ENCODE measurements at places on chromosomes 11 and 22. TPM values are rescaled to one million over a fixed set of nuclear protein-coding genes. Genes with fewer than 3 reads are reported as not detected.

ADAMTS15 gene
- total RNA-seq: 0.05 TPM

OR8D1 gene
- total RNA-seq: not detected

ASPHD2 gene
- total RNA-seq: 14.6 TPM

APOL3 gene
- 55.6 TPM for total RNA-seq

DNA sequence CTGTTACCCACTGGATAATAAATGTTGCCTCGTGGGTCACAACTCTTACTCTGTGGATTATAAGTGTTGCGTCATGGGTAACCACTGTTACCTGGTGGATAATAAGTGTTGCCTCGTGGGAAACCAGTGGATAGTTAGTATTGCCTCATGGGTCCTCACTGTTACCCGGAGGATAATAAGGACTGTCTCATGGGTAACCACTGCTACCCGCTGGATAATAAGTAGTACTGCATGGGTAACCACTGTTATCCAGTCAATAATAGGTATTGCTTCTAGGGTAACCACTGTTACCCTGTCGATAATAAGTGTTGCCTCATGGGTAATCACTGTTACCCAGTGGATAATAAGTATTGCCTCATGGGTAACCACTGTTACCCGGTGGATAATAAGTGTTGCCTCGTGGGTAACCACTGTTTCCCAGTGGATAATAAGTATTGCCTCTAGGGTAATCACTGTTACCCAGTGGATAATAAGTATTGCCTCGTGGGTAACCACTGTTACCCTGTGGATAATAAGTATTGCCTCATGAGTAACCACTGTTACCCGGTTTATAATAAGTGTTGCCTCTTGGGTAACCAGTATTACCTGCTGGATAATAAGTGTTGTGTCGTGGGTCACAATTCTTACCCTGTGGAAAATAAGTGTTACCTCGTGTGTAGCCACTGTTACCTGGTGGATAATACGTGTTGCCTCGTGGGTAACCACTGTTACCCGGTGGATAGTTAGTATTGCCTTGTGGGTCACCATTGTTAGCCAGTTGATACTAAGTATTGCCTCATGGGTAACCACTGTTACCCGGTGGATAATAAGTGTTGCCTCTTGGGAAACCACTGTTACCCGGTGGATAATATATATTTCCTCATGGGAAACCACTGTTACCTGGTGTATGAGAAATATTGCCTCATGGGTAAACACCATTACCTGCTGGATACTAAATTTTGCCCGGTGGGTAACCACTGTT lies 15.7 kb upstream of the NXPE4 start:
- no peak for DNase-seq
- H3K4me1 ChIP-seq: no peaks in the 10 kb centered on the region
- H3K4me3 ChIP-seq: no peak overlapping the region
- H3K27ac ChIP-seq: no peak overlapping the region
- H3K36me3 ChIP-seq: no peaks in the 10 kb centered on the region
- H3K27me3 ChIP-seq: no peaks in the 10 kb centered on the region

DNA sequence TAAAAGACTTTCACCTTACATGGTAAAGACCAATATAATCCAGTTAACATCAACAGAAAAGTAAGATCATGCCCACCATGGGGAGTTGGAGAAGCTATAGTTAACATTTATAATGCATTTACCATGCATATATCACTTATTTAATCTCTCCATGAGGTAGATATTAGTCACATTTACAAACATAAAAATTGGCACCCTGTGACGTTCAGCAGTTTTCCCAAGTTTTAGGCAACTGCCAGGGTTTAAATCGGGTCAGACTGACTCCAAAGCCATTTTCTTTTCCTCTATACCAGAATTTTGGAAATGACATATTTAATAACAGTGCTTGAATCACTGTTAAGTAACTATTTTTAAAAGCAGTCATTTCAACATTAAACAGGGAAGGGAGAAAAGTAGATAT lies 266.3 kb downstream of the DDX10 start:
- no peak overlapping the region for H3K4me3 ChIP-seq
- DNase-seq: no peak
- H3K27me3 ChIP-seq: no peaks in the 10 kb centered on the region
- H3K36me3 ChIP-seq: peaks cover 2% of the 10 kb centered on the region

- peaks cover 53% of the 10 kb centered on the region for H3K27me3 ChIP-seq
- no peaks in the 10 kb centered on the region for H3K36me3 ChIP-seq
- H3K4me3 ChIP-seq: no peak overlapping the region
- H3K27ac ChIP-seq: no peak overlapping the region
Observed at GRCh38 chr11:94717667-94718066, 50.5 kb upstream of the AMOTL1 start.

GRCh38 chr22:46065691-46066454 lies 84.5 kb upstream of the PPARA start:
- no peaks in the 10 kb centered on the region for H3K36me3 ChIP-seq
- peaks cover 32% of the 10 kb centered on the region for H3K4me1 ChIP-seq
- no peak overlapping the region for H3K4me3 ChIP-seq
- DNase-seq: no peak

GRCh38 chr11:11464555-11464954 lies 111.5 kb upstream of the CSNK2A3 start:
- no peak overlapping the region for H3K4me3 ChIP-seq
- no peak for DNase-seq
- H3K27ac ChIP-seq: no peak overlapping the region
- no peaks in the 10 kb centered on the region for H3K4me1 ChIP-seq

GRCh38 chr11:95994329-95994728 lies 70.4 kb upstream of the MTMR2 start:
- H3K4me3 ChIP-seq: no peak overlapping the region
- H3K4me1 ChIP-seq: peaks cover 28% of the 10 kb centered on the region
- no peaks in the 10 kb centered on the region for H3K27me3 ChIP-seq
- H3K36me3 ChIP-seq: peaks cover 4% of the 10 kb centered on the region
- no peak overlapping the region for H3K27ac ChIP-seq

DNA sequence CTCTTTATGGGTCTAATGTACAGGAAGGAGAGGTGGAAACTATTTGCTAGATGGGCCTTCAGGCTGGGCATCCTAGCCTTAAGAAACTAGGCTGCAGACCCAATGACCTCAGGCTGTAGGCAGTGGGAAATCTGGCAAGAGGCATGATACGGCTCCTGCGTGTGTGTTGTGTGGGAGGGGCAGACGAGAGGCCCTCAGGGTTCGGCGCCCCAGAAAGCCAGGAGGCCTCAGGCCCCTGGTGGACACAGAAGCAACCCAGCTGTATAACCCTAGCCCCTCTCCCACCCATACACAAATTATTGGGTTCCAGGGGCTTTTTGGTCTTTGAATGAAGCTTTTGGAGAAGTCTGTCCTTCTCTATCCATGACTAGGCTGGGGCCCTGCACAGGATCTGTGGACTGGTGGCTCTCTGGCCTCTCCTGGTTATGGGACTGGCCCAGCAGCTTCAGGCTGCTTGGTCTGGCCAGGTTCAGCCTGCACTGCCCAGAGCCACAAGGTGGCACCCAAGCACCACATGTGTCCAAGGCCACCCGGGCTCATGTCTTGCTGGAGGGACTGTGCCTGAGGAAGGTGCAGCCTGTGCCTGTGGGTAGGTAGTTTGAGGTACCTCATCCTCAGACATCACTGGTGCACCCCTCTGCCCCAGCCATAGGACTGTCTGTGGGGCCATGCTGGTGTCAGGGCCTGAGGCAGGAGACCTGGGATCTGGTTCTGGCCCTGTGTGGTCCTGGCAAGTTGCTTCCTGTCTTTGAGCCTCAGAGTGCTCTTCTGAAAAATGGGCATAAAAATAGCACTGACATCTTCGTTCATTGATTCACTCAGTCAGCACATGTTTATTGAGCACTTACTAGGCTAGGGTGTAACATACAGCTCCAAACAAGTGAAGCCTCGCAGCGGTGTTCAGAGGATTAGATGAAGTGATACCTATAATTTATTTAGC lies 87.5 kb downstream of the RRM1 start:
- no peaks in the 10 kb centered on the region for H3K36me3 ChIP-seq
- H3K27me3 ChIP-seq: peaks cover 5% of the 10 kb centered on the region
- H3K4me1 ChIP-seq: peaks cover 5% of the 10 kb centered on the region
- H3K4me3 ChIP-seq: no peak overlapping the region

- H3K36me3 ChIP-seq: peaks cover 14% of the 10 kb centered on the region
- no peaks in the 10 kb centered on the region for H3K4me1 ChIP-seq
- no peak overlapping the region for H3K4me3 ChIP-seq
- no peak for DNase-seq
- H3K27me3 ChIP-seq: no peaks in the 10 kb centered on the region
Observed at GRCh38 chr22:24053481-24054226, 42.5 kb downstream of the CABIN1 start.

DNA sequence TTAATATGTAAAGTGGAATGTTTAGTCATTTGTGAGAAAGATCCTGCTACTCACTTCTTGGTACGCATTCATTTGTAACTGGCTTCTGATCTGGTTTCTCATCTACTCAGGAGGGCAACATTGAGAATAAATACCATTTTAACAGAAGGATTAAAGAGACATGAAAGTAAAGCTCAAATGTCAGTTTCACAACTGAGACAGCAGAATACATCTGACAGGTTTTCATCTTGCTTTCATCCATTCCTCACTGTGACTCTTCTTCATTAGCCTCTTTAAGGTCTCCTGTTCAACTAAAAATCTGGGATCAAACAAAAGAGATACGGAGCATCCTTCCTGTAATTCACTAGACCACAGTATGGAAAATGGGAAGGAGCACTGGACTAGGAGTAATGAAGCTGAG lies 31.4 kb upstream of the CCDC89 start:
- DNase-seq: no peak
- H3K27me3 ChIP-seq: no peaks in the 10 kb centered on the region
- peaks cover 23% of the 10 kb centered on the region for H3K4me1 ChIP-seq
- H3K27ac ChIP-seq: no peak overlapping the region
- H3K36me3 ChIP-seq: no peaks in the 10 kb centered on the region

DNA sequence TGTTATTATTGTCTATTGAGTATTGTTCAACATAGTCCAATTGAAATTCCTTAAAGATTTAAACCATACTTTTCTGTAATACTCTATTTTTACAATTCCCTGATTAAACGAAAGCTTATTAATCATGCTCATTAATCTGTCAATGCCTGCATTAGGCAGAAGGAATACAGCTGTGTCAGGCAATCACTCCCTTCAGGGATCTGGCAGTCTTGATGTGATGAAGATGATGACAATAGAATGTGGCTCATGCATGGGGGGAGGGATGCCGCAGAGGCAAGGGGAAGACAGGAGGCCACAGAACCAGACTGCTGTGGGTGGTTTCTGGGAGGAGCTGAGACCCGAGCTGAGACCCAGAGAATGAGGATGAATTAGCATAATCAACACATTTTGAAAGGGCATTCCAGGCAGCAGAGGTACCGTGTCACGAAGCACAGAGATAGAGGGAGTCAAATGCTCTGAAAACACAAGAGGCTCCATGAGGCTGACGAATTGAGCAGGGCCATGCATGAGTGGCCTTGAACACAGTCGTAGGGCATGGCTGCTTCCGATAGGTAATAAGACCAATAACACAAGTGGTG lies 1075.5 kb downstream of the OPCML start:
- H3K27me3 ChIP-seq: no peaks in the 10 kb centered on the region
- H3K27ac ChIP-seq: no peak overlapping the region
- H3K4me1 ChIP-seq: no peaks in the 10 kb centered on the region
- peaks cover 2% of the 10 kb centered on the region for H3K36me3 ChIP-seq
- no peak for DNase-seq

GRCh38 chr22:25514436-25515180 lies 49.9 kb upstream of the GRK3 start:
- H3K27ac ChIP-seq: no peak overlapping the region
- no peak overlapping the region for H3K4me3 ChIP-seq
- no peak for DNase-seq
- peaks cover 1% of the 10 kb centered on the region for H3K36me3 ChIP-seq
- H3K4me1 ChIP-seq: no peaks in the 10 kb centered on the region
- no peaks in the 10 kb centered on the region for H3K27me3 ChIP-seq

GRCh38 chr11:57680552-57680874 lies 12.6 kb downstream of the ZDHHC5 start:
- H3K4me3 ChIP-seq: peak overlapping the region; percentile 66
- peak overlapping the region; percentile 87 for H3K27ac ChIP-seq
- DNase-seq: no peak
- peaks cover 56% of the 10 kb centered on the region for H3K4me1 ChIP-seq

Measured in activated T-cell treated with anti-CD3 and anti-CD28 coated beads, Interleukin-2, amount 50 U/mL, for 72 hours (primary cell).